ENCODE measurements at places on chromosomes 12 and 14.

DNA sequence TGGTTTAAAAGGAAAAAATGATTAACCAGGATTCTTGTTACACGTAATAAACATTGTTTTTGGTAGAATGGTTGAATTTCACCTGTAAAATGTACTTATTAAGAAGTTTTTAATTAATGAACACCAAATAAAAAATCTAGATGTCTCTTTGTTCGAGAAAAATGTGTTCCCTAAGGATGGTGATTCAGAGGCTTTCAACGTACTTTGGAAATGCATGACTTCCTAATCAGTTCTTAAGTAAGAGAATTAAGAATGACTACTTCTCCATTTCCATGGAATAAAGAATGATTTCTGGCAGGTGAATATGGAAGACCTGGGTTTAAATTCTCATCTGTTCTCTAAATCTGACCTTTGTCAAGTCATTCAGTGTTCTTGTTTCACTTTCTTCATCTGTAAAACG lies 428.6 kb downstream of the KCNH5 start:
- no peak for DNase-seq

GRCh38 chr12:50123203-50123602 lies 11.2 kb downstream of the COX14 start:
- DNase-seq: no peak

- DNase-seq: no peak
These were observed 68.0 kb upstream of the GALNT9 start for GRCh38 chr12:132397152-132397933.

GRCh38 chr12:23217667-23218066 lies 592.7 kb downstream of the ETNK1 start:
- no peak for DNase-seq

GRCh38 chr12:132450418-132451171 lies 39.4 kb upstream of the FBRSL1 start:
- DNase-seq: no peak

DNA sequence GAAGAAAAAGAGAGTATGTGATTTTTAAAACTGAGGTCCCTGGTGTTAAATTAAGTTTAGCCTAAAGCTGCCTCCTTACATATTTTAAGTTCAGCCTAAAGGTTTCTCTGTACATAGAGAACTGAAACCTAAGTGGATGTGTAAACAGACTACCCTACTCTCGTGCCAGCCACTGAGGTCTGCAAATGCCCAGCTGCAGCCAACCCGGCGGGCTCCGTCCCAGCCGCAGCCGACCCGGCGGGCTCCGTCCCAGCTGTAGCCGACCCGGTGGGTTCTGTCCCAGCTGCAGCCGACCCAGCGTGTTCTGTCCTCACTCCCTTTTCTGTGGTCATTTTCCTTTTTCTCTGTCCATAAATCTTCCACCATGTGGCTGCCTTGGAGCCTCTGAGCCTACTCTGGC lies 97.2 kb upstream of the SFSWAP start:
- DNase-seq: no peak

DNA sequence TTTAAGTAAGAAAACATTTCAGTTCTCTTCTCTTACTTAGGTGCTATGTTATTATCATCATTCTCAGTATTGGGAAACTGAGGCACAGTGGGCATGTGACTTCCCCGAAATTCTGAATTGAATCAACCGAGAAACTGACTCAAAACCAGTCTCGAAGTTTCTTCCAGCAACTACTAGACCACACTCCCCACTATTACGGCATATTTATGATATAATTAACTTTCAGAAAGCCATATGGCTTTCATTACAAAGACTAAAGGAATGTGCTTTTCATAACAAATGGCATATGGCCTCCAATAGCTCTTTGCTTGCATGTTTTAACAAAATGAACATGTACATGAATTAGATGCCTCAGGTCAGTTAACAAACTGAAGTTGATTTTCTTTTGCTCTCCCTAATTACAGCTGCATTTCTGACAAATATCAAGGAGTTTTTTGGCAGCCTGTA lies 182.9 kb upstream of the SLC38A2 start:
- DNase-seq: peak; percentile 9

- no peak for DNase-seq
These were observed 67.3 kb downstream of the STXBP6 start for GRCh38 chr14:24982472-24983155.
